Neuronal stem cell (in vitro differentiated cells): ENCODE measurements at places on chromosomes 1 and 21.

GRCh38 chr1:191368891-191369654 lies 789.2 kb upstream of the RGS18 start:
- H3K27ac ChIP-seq: no peak overlapping the region
- no peak for DNase-seq
- H3K27me3 ChIP-seq: no peaks in the 10 kb centered on the region
- H3K4me3 ChIP-seq: no peak overlapping the region
- no peaks in the 10 kb centered on the region for H3K4me1 ChIP-seq
- H3K36me3 ChIP-seq: no peaks in the 10 kb centered on the region

DNA sequence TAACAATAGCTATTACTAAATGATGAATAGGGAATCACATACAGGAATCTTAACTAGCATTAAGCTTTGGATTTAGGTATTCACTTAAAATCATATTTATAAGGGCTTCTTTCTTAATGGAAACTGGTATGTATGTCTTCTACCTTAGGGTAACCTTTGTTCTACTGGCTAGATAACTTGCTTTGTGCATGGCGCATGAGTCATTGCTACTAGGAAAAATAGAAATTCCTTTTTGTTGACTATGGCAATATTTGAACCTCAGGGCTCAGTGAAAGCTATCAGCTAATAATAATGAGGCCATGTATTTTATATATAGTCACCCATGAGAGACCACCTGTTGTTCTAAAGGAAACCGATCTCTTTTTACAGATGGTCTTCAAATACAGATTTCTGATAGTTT lies 72.5 kb downstream of the RPS6KC1 start:
- no peak overlapping the region for H3K27ac ChIP-seq
- H3K4me3 ChIP-seq: no peak overlapping the region
- DNase-seq: no peak
- no peaks in the 10 kb centered on the region for H3K4me1 ChIP-seq
- H3K36me3 ChIP-seq: no peaks in the 10 kb centered on the region

GRCh38 chr21:30193201-30193600 lies 22.7 kb downstream of the CLDN8 start:
- H3K4me1 ChIP-seq: no peaks in the 10 kb centered on the region
- H3K27me3 ChIP-seq: no peaks in the 10 kb centered on the region
- no peak overlapping the region for H3K4me3 ChIP-seq
- no peak overlapping the region for H3K27ac ChIP-seq

- no peaks in the 10 kb centered on the region for H3K27me3 ChIP-seq
- no peak overlapping the region for H3K4me3 ChIP-seq
- H3K4me1 ChIP-seq: peaks cover 2% of the 10 kb centered on the region
- H3K36me3 ChIP-seq: peaks cover 51% of the 10 kb centered on the region
- H3K27ac ChIP-seq: no peak overlapping the region
Observed at GRCh38 chr1:113765306-113766230, 6.3 kb upstream of the PHTF1 start.

GRCh38 chr21:44365967-44366585 lies 12.7 kb downstream of the TRPM2 start:
- peaks cover 5% of the 10 kb centered on the region for H3K4me1 ChIP-seq
- no peak for DNase-seq
- no peak overlapping the region for H3K4me3 ChIP-seq
- no peak overlapping the region for H3K27ac ChIP-seq

GRCh38 chr1:225526878-225527277 lies 99.0 kb upstream of the LBR start:
- H3K4me1 ChIP-seq: peaks cover 2% of the 10 kb centered on the region
- no peak overlapping the region for H3K27ac ChIP-seq
- H3K27me3 ChIP-seq: no peaks in the 10 kb centered on the region
- peaks cover 78% of the 10 kb centered on the region for H3K36me3 ChIP-seq
- DNase-seq: no peak

DNA sequence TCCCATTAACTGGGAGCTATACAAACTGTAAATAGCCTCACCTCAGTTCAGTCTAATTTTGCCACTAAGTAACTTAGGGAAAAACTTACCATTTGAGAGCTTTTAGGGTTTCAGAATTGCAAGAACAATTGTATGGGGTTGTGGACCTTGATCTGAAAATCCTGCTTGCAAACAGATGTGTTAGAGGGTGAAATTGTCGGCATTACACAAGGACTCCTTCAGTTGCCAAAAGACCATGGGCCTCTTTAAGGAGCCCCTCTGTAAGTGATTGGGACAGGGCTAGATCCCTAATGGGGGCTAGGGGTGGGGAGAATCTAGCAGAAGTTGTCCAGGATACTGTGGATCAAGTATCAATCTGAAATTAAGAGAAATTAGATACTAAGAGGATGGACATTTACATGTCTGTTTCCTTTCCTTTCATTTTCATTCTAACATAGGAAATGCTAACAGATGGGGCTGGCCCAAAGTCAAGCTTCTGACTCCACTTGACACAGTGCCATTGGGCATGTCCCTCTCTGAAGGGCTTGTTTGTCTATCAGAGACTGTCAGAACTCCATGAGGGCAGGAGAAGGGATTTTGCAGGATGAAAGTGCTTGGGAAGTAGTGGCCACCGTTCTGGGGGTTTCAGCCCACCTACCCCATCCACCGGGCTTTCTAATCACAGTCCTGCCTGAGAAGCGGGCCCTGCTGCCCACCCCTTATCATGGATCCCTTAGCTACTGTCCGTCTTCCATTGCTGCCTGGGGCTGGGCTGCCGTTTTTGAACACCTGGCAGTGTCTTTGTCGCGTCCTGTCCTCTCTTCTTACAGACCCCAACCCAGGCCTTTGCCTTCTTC lies 54.7 kb downstream of the STUM start:
- no peaks in the 10 kb centered on the region for H3K27me3 ChIP-seq
- no peaks in the 10 kb centered on the region for H3K36me3 ChIP-seq
- no peak overlapping the region for H3K4me3 ChIP-seq
- no peak overlapping the region for H3K27ac ChIP-seq

DNA sequence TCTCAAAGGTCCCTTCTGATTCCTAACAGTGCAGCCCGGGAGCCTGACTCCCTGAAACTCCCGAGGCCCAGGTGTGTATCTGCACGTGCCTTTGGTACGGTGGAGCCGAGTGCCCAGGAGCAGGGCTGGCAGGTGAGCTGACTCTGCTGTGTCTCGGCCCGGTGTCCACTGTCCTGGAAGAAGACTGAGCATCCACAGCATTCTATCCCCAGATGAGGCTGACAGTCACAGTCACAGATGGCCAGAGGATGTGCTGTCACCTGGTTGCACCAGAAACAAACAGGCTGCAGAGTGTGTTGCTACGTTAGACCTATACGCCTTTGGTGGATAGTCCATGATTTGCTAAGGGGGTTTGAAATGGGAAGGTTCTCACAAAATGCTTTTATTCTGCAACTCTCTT lies 9.8 kb downstream of the ETV3L start:
- no peak for DNase-seq
- no peak overlapping the region for H3K4me3 ChIP-seq
- H3K27ac ChIP-seq: no peak overlapping the region
- no peaks in the 10 kb centered on the region for H3K27me3 ChIP-seq
- H3K4me1 ChIP-seq: peaks cover 7% of the 10 kb centered on the region

DNA sequence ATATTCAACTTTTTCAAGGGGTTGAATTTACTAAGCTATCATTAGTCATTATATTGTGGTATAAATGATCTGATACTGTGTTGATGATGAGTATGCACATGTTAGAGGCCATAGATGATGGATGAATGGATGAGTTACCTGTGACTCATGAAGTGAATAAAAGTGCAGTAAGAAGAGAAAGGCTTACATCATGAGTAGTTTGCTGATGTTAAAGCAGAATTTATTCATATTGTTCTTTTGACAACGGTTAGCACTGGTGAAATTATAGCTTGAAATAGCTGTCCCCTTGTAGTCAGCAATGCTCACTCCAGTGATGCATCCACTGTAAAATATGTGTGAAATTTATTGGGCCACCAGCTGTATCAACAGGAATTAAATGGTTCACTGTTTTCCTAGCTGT lies 541.0 kb upstream of the ZRANB2 start:
- H3K36me3 ChIP-seq: no peaks in the 10 kb centered on the region
- DNase-seq: no peak
- H3K27me3 ChIP-seq: no peaks in the 10 kb centered on the region
- H3K4me3 ChIP-seq: no peak overlapping the region

DNA sequence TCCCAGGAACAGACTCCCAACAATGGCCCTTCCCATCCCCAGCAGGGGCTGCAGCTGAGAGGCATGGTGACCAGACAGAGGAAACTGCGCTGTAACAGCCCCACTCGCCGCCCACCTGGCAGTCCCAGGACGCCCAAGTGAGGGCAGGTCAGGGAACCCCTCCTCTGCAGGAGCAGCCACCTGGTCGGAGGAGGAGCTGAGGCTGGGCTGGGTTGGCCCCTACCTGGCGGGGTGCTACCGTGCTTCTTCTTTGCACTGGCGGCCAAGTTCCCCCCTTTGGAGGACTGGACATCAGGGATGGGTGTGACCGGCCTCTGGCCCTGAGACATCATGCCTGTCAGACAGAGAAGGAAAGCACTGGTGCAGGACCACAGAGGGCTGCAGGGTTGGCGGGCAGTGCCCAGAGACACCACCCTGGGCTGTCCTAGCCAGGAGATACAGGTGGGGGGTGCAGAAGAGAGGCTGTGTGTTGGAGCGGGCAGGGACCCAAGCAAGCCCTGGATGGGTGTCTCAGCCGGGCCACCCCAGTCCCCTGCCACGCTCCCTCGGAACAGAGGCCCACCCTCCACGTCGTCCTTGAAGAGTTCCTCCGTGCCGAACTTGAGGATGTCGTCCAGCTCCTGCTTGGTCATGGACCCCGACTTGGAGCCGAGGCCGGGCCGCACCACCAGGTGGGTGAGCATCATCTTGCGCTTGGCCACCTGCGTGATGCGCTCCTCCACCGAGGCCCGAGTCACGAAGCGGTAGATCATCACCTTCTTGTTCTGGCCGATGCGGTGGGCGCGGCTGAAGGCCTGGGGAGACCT lies 51.6 kb downstream of the CHD5 start:
- no peaks in the 10 kb centered on the region for H3K36me3 ChIP-seq
- DNase-seq: no peak
- H3K4me3 ChIP-seq: no peak overlapping the region
- H3K4me1 ChIP-seq: peaks cover 8% of the 10 kb centered on the region

GRCh38 chr1:41391834-41392527 lies 30.7 kb downstream of the FOXO6 start:
- peaks cover 14% of the 10 kb centered on the region for H3K4me1 ChIP-seq
- no peak overlapping the region for H3K4me3 ChIP-seq
- H3K27ac ChIP-seq: no peak overlapping the region
- H3K27me3 ChIP-seq: peaks cover 1% of the 10 kb centered on the region
- DNase-seq: no peak

DNA sequence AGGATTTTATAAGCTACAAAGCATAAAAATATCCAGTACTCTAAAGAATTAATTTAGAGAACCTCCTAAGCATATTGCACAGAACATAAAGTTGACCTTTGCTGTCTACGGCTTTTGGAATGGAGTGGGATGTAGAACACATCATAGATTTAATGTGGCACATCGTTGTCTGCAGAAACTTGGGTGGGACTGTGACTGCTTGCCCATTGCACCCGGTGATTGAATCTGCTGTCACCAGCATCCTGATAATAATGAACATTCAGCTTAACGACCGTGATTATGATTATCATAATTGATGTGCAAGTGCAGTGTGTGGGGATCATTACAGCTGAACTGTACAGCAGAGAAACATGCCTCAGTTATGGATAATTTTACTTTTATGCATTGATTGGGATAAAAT lies 181.9 kb downstream of the SPATA17 start:
- no peaks in the 10 kb centered on the region for H3K27me3 ChIP-seq
- no peaks in the 10 kb centered on the region for H3K4me1 ChIP-seq
- H3K4me3 ChIP-seq: no peak overlapping the region
- no peak for DNase-seq
- H3K27ac ChIP-seq: no peak overlapping the region
